ENCODE measurements at places on chromosomes 5 and 9. TPM values are rescaled to one million over a fixed set of nuclear protein-coding genes. Genes with fewer than 3 reads are reported as not detected.

- DNase-seq, result no peak
These were observed 113.3 kb downstream of the MTREX start for GRCh38 chr5:55421074-55421529.

GRCh38 chr9:38059233-38059936 is 9.6 kb downstream of the SHB start:
- no peak for DNase-seq

DNA sequence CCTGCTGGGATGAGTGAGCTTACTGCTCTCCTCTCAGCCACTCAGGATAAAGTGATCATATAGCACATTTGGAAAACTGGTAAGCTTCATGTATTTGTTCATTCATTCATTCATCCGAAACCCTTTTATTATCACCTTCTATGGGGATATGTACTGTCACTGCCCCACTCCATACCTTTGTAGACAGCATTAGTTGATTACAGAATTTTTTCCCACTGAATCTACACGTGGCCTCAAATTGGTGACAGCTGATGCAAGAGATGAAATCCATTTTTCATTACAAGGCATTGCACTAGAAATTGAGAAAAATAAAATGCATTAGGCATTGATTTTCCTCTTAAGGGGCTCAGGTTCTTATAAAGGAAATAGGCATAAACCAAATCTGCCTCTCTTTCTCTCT is 9.7 kb downstream of the GRIA1 start:
- no peak for DNase-seq

- DNase-seq, result no peak
These were observed 69.0 kb downstream of the DAB2IP start for GRCh38 chr9:121720311-121721057.

DNA sequence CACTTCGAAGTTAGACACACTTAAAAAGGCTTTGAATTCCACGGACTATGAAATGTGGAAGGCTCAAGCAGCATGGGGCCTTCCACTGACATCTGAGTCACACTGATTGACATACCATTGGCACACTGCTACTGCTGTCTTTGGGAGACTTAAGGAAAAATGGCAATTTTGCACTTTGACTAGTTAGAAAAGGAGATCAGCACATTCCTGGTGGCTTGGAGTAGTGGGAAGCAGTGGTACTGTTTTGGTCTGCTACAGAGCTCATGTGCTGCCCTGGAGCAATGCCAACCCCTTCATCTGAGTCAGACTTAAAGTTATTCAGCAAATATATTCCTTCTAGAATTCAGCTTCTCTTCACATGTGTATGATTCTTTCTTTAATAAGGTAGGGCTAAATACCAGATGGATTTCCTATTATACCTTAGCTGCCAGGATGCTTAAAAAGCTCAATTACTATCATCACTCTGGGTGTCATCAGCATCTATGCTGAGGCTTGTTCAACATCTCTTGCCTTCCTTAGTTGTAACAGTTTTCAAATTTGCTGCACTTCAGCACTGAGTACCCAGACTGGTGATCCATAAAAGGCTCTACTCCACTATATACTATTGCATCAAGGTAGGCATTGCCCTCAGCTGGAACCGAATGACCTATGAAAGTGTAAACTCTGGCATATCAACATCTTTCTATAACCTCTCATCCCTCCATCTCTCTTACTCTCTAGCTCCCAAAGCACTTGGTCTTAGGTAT is 42.3 kb upstream of the MOCS2 start:
- no peak for DNase-seq

The TMEM252 gene
- polyA plus RNA-seq, result 8.7 TPM

The PAEP gene
- polyA plus RNA-seq, result not detected

The MYO10 gene
- 39.2 TPM for polyA plus RNA-seq

The ATOX1 gene
- 107 TPM for polyA plus RNA-seq

The FGFR4 gene
- polyA plus RNA-seq, result 62.6 TPM

The IQGAP2 gene
- 70.0 TPM for polyA plus RNA-seq
